ENCODE measurements at places on chromosomes 6 and 20. TPM values are rescaled to one million over a fixed set of nuclear protein-coding genes. Genes with fewer than 3 reads are reported as not detected.

Gene TMC2
- total RNA-seq, result not detected

DNA sequence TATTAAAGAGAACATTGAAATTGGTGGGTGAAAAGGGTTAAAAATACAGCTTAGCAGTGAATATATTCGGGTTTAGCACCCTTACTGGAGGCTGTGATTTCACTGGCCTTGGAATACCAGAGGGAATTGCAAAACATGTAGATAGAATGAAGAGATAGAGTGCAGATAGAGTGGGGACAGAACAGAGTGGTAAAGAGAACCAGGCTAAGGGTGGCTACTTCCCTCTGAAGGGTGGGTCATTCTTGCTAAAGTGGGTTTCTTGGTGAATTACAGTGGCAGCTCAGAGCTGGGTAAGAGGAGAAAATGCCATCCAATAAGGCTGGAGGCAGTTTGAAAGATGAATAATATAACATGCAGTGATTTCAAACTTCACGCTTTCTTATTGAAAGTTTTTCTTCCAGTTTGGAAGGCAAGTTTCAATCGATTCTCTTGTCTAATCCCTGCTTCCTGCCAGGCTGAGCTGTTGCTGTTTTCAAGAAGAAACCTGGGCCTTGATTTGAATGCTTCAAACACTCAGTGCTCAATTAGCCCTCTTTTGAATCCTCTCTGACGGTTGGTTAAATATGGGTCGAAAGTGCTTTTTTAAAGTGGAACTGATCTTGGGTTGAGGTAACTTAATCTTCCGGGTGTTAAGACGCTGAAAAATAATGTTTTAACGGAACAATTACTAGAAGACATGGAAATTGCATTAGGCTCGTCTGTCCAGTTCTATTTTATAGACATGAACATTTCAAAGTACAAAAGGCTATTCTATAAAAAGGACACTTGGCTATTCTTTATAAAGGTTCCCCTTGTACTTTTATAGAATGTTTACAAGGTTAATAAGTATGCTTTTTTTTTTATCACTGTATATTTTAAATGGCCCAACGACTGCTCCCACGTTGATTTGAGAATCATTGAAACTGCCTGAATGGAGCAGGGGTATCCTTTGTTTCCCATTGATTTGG, 203.3 kb downstream of the BCAS1 start:
- DNase-seq, result no peak

- no peak for DNase-seq
These were observed 21.5 kb upstream of the DSE start for GRCh38 chr6:116349216-116349615.

DNA sequence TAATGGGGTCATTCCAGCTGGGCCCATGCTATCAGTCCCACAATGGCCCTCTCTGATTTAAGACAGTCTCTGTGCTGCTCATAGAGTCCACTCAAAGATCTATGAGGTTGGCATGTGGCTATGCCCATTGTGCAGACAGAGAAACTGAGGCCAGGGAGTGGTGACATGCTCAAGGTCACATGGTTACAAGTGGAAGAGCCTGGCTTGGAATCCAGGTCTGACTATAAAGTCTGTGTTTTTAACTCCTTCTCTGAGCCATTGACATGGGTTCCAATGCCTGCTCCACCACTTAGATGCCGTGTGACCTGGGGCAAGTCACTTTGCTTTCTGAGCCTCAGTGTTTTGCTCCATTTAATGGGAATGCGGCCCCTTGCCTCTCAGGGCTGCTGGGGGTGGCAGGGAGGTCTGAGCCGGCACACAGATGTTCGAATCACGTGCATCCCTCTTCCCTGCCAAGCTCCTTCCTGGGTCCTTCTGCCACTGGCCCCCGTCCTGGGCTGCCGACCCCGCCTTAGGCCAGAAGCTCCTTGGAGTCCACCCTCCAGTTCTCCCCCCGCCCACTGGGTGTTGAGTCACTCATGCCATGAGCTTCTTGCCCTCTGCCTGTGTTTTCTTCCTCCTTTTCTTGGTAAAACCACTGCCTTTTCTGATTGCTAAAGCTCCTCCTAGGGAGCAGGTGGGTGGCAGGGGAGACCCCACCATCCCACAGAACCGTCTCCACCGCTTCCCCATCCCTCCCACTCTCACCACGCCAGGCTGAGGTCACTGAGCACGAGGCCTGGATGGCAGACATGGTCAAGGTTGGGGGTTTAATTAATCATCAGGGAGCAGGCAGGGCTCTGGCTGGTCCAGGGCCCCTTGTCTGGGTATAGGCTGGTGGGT, 35.7 kb downstream of the CEBPB start:
- DNase-seq, result no peak

- no peak for DNase-seq
These were observed 524.4 kb downstream of the KIF16B start for GRCh38 chr20:16048876-16049275.

DNA sequence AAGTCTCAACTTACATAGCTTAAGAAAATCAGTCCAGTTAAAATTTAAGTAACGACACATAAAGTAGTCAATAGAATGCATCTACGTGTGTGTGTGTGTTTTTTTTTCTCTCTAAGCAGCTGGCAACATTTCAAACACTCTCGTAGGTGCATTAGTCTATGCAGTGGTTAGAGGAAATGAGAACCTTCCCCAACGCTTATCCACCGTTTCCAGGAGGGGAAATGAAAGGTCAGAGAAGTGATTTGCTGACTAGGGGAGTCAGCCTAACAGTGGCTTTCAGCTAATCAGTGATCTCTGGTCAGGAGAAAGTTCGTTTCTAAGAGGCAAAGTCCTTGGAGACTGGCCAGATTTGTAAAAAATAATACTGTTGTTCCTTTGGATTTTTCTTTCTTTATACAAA, 806.6 kb downstream of the C6orf118 start:
- DNase-seq, result no peak

DNA sequence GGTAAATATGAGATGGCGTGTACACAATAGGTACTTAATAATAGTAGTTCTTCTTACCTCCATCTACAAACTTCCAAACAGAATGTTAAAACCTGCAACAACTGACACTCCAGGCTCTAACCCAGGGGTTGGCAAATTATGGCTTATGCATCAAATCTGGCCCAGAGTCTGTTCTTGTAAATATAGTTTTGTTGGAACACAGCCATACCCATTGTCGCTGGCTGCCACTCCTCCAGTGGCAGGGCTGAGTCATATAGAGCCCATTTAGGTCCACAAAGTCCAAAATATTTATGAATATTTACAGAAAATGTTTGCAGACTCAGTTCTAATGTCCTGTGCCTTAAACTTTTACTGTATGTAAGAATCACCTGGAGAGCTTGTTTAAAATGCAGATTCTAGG, 69.9 kb upstream of the BTBD3 start:
- no peak for DNase-seq

DNA sequence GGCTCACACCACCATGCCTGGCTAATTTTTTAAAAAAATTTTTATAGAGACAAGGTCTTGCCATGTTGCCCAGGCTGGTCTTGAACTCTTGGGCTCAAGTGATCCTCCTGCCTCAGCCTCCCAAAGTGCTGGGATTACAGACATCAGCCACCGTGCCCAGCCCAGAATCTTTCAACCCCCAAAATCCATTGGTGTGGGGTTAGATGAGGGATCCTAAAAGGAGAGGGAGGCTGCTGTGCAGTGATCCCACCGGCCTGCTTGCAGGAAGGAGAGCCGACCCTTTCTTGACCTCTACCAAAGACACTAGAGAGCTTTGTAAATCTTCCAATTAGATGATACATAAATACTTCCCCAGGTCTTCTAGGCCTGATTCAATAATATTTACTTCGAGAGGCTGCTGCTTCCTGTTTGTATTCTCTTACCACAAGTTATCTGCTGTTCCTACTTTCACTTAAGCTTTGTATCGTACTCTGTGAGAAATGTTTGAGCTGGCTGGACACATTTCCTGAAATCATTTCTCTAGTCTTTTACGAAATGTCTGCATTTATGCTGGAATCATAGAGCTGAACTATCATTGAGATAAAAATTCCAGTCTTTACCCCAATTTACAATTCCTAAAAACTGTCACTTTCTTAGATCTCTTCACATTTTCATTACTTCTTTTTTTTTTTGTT, 49.3 kb upstream of the IER3 start:
- no peak for DNase-seq

- DNase-seq, result no peak
These were observed 1.1 kb downstream of the TBC1D32 start for GRCh38 chr6:121333196-121333595.

Data from G401 (cell line).